A549 treated with AZD2906 at 1 μM for 4 hours (cell line): ENCODE measurements at places on chromosomes 7 and 10. TPM values are rescaled to one million over a fixed set of nuclear protein-coding genes. Genes with fewer than 3 reads are reported as not detected.

The AKR1C1 gene
- 467 to 583 TPM (median 558 TPM) in 5 replicates for total RNA-seq

The DYDC2 gene
- 0.09 to 0.19 TPM in 2 of 5 replicates, not detected in the others for total RNA-seq

The NME8 gene
- total RNA-seq, result not detected in 5 replicates

The HYAL4 gene
- total RNA-seq, result 0.05 TPM in 1 of 5 replicates, not detected in the others

The CHST15 gene
- 6.6 to 7.8 TPM (median 7.1 TPM) in 5 replicates for total RNA-seq

The RAB18 gene
- 70.6 to 87.1 TPM (median 80.7 TPM) in 5 replicates for total RNA-seq

The BPGM gene
- total RNA-seq, result 16.2 to 22.8 TPM (median 18.3 TPM) in 5 replicates

The GIMAP5 gene
- total RNA-seq, result 0.05 to 0.11 TPM (median 0.08 TPM) in 3 of 5 replicates, not detected in the others

The PTCD1 gene
- 6.1 to 7.3 TPM (median 6.9 TPM) in 5 replicates for total RNA-seq

The POLD2 gene
- total RNA-seq, result 150 to 170 TPM (median 169 TPM) in 5 replicates

The PRKG1 gene
- total RNA-seq, result 0.01 to 0.02 TPM (median 0.01 TPM) in 3 of 5 replicates, not detected in the others

The BMPER gene
- total RNA-seq, result 4.0 to 6.1 TPM (median 4.4 TPM) in 5 replicates

The AUTS2 gene
- total RNA-seq, result 3.1 to 4.1 TPM (median 3.8 TPM) in 5 replicates

The NOS3 gene
- 0.30 to 0.69 TPM (median 0.58 TPM) in 5 replicates for total RNA-seq
